ENCODE measurements at places on chromosomes 2 and 18.

DNA sequence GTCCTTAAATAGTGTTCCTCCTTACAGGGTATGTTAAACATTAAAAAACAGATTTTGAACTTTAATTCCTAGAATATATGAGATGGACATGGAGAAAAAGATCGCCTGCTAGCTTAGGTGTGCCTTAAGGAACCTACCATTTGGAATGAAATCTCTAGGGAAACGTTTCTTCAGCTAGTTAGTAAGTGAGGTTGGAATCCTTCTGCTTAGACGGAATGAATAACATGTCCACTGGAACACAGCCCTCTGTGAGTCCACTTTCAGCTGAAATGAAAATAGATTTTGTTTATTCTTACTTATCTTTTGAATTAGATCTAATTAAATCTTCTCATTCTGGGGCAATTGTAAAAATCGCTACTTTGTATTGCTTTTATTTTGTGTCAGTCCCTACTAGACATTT lies 28.4 kb downstream of the NAB1 start:
- DNase-seq, result no peak

GRCh38 chr2:207423886-207424285 lies 105.9 kb upstream of the CREB1 start:
- no peak for DNase-seq

DNA sequence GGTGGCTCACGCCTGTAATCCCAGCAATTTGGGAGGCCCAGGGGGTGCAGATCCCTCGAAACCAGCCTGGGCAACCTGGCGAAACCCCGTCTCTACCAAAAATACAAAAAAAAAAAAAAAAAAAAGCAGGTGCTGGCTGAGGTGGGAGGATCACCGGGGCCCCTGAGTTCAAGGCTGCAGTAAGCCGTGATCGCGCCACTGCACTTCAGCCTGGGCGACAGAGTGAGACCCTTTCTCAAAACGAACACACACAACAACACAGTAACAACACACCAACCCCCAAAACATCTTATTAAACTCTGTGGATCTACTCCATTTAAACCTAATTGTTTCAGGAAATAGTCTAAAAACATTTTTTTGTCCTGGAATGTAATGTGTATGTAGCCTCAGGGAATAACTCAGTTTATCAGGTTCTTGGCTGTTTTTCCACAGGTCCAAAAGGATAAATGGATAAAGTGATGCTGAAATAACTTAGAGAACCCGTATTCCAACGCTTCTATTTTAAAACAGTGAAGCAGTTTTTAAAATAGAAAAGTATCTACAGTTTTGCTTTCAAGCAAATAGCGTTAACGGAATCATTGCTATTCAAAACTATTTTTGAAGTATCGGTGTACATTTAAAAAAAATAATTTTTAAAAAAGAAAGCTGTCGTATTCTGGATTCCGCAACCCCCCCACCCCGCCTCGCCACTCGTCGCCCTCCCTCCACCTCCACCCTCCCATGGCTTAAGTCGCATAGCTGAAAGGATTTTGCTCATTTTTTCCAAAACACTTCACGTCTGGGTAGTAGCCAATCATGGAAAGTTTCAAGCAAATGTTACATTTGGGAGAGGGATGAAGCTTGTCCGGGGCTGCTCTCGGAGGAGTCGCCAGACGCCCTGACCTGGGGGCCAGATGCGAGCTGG lies 895 bp upstream of the GLS start:
- DNase-seq, result no peak

DNA sequence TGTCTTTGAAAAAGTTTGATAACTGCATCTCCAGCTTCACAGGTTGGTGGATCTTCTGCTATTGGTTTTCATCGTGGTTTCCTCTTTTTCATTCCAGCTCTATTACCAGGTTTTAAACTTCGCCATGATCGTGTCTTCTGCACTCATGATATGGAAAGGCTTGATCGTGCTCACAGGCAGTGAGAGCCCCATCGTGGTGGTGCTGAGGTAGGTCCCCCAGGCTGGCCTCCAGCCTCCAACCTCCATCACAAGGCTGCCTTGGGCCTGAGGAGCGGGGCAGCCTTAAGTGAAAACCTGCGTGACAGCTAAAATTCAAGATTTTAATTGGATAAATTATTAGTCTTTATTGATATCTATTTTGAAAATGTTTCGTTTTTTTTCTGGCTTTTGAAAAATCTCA lies 9.7 kb downstream of the SEC11C start:
- DNase-seq, result no peak

DNA sequence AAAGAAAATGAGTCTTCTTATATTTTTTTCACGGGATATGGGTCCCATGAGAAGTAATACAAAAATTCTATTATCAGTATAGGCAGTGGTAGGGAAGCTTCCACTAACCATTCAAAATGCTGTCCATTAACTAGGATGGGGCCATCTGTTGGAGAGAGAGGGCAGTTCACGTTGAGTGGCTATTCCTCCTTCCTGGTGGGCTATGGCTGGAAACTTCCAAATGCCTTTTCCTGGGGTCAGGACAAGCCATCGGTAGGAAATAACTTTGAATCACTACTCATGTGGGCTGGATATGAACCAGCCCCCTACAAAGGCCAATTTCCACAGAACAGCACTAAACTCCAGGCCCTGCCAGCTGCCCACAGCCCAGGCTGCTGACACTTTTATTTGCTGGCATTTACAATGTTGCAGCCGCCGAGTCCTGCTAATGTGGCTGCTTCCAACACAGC lies 156.1 kb upstream of the HNRNPA3 start:
- no peak for DNase-seq

DNA sequence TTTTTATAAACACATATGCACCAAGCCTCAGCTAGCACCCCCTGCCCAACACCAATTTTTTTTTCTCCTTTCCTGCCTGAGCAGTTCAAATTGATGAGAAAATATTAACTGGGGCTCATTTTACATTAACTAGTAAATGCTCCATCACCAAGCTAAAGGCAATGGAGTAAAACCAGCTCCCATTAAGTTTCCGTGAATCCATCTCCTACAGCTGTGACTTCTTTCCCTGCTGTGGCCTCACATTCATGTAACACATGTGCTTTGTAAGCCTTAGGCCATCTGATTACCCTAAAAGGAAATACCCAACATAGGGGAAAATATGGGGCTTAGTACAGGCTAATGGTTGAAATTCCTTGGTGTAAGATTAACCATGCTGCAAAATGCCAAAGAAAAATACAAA lies 60.8 kb downstream of the DNER start:
- DNase-seq, result no peak

- no peak for DNase-seq
These were observed 61.9 kb upstream of the ALPP start for GRCh38 chr2:232316461-232317330.

DNA sequence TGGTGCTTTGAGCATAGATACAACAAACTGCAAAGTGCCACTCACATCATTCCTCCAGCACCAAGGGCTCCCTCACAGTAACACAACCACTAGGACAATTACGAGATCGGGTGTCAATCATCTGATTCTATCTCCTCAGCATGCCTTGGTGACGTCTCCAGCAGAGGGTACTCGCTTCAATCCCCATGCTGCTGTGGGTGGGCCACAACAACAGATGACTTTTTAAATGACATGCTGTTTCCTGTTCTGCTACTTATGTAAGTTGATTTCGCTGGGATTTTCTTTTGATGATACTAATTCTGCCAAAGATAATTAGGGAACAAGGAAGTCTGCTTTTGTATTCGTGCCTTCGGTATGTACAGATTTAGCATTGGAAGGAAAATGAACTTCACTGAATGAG lies 1113.0 kb downstream of the BCL11A start:
- no peak for DNase-seq

GRCh38 chr2:113700186-113700841 lies 56.1 kb downstream of the SLC35F5 start:
- no peak for DNase-seq

DNA sequence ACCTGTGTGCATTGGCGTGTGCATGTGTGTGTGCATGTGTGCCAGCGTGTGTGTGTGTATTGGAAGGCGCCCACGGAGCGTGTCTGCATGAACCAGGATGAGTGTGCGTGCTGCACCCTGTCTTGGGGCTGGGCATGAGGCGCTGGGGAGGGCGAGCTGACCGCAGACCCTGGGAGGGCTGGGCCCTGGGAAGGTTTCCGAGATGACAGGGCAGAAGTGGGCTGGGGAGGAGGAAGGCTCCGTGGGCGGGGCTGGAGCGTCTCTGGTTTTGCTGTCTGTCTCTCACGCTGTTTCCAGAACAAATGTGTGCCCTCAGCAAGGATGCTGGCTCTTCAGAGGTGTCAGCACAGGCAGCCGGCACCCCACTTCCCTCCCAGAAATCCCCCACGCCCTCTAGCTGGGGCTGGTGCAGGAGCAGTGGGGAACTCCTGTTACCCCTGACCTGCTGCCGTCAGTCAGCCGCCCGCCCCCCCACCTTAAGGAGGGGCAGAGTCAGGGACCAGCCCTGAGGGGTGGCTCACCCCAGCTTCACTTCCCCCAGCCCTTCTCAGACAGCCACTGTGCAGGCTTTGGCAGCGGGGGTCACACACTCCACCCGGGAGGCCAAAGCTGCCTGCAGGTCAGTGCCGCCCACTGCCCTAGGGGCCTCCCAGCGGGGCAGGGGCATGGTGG lies at the start of gene GPR35:
Gene GPR35, plus strand, starts transcription at position 531 of the 672 bp plus-strand sequence. CDS start 4,473 bp downstream, outside the sequence.
- DNase-seq, result no peak

- DNase-seq, result no peak
These were observed 136.7 kb downstream of the BCL2 start for GRCh38 chr18:63182861-63183260.

DNA sequence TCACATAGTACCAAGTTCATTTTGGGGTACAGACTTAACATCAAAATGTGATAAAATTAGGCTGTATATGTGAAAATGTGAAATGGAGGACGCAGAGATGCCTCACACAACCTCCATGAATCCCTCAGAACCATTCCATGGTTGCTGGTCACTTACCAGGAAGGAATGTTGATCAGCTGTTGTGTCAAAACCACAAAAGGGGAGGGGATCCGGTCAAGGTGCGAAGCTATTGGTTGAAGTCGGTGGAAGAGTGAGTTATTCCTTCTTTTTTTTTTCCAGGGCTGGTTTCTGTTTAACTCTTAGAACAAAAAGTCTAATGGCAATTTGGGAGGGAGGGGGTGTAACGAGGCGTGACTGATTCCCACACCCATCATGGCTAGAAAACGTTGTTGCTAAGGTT lies 32.3 kb upstream of the REG3A start:
- no peak for DNase-seq

- no peak for DNase-seq
These were observed 64.8 kb downstream of the NPPC start for GRCh38 chr2:231861288-231861931.

DNA sequence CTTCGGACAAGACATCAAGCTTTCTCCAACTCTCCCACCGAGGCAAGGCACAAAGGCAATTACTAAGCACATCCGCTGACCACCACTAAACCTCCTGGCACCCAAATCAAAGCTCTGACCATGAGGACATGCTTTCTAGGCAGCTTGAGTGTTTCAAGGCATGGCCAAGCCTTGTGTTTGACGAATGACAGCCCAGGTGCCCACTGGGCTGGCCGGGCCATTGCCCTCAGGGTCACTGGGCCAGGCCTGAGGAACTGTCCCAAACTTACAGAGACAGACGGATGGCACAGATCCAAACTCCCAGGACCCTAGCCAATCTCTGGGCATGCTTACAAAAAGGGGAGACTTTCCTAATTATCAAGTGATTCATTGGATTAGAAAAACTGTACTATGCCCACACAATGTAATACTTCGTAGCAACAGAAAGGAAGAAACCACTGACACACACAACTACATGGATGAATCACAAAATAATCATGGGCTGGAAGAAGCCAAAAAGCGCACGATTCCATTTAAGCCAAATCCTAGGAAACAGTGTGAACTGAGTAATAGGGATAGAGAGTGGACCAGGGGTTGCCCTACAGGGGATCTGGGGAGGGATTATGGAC lies 20.2 kb downstream of the CRACDL start:
- DNase-seq, result no peak

- no peak for DNase-seq
These were observed 254.0 kb upstream of the DSEL start for GRCh38 chr18:67770520-67770919.

DNA sequence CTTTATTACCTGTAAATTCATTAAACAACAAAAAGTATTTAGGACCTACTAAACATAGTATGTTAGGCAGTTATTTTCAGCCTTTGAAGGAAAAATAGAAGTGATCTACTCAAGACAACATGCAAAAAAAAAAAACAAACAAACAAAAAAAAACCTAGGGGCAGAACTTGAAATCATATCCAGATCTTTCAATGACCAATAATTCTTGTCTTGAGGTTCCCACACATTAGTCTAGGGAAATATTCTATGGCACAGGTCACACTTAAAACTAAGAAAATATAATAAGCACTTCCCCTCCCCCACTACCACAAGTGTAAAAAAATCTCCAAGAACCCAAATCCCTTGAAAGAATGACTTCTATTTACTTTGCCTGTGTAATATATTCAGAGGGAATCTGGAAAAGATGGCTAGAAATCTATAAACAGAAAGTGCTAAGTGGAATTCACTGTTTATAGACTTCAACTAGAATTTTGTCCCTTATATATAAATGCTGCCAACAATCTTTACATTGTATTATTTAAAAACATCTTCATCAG lies 3.5 kb downstream of the PELI1 start:
- DNase-seq, result no peak

- no peak for DNase-seq
These were observed 136.7 kb upstream of the SPHKAP start for GRCh38 chr2:228318218-228318617.

DNA sequence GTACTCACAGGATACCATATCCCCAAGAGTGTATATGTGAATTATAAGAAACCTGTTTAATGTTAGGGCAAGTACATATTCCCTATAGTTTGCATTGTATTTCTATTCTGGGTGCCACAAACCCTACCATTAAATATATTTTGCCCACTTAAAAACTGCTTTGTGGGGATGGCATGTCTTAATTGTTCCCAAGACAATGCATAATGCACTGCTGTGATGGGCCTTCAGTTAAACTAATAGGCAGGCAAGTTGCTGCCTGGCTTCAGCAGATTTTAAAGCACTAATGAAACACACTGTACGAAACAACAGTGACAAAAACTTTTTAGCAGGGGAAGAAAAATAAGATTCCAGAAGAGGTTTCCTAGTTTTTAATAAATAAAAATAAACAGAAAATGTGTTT lies 104.8 kb upstream of the VRK2 start:
- DNase-seq, result no peak

GRCh38 chr2:112583497-112584133 lies 794 bp upstream of the CHCHD5 start:
- DNase-seq, result no peak

DNA sequence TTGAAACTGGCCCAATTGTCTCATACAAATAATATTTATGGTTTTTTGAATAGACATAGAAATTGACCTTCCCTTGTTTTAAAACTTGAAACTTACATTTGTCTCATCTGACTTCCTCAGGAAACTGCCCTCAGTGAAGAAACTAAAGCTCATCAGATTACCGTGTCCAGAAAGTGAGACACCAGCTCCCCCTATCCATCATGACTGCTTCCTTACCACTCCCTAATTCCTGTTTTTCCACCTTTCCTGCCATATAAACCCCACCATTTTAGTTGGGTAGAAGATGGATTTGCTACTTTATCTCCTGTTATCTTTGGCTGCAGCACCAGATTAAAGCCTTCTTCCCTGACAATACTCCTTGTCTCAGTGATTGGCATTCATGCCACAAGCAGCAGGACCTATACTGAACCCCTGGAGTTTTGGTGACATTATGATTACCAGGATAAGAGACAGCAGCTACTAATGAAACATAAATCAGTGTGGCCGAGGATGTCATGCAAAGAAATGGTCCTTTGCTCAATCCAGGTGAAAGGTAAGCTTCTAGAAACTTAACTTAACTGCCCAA lies 1627.6 kb upstream of the ZEB2 start:
- no peak for DNase-seq
